ENCODE measurements at places on chromosomes 4 and X. TPM values are rescaled to one million over a fixed set of nuclear protein-coding genes. Genes with fewer than 3 reads are reported as not detected.

The CDK16 gene
- 65.4 TPM for total RNA-seq

The XAGE3 gene
- total RNA-seq = not detected

The EDA gene
- 2.5 TPM for total RNA-seq

The TIGD2 gene
- total RNA-seq = 3.3 TPM

The TRAPPC2 gene
- total RNA-seq = 11.2 TPM

All from dermis microvascular lymphatic vessel endothelial cell (primary cell).